CD4-positive, alpha-beta T cell treated with Interleukin-17A for 1 hour (primary cell): ENCODE measurements at places on chromosomes 3 and 15.

DNA sequence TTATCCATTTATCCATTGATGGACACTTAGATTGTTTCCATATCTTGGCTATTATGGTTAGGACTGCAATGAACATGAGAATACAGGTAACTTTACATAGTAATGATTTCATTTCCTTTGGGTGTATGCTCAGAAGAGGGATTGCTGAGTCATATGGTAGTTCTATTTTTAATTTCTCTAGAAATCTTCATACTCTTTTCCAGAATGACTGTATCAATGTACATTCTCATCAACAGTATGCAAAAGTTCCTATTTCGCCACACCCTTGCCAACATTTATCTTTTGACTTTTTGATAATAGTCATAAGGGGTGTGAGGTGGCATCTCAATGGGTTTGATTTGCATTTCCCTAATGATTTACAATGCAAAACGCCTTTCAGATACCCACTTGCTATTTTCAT, 6.2 kb upstream of the NIPA1 start:
- no peak for DNase-seq

GRCh38 chr3:13470894-13471574, 9.1 kb upstream of the HDAC11 start:
- no peak for DNase-seq

GRCh38 chr15:56036546-56037067, 43.2 kb upstream of the NEDD4 start:
- DNase-seq, result no peak

DNA sequence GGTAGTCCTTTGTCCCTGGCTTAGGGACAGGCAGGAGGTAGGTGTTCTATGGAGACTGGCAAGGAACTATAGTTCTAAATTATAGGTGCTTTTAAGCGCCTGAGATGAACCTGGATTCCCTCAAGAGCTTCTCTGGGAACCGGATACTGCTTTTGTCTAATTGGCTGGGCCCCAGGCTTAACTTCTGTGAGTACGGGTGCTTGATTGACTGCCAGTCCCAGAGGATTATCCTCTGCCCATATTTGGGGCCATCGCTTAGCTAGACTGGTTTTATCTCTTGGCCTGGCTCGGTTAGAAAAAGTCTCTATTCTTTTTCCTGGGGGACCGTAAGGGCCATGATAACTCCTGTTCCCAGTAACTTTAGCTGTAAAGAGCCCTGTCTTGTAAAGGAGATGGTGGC, 339.1 kb downstream of the KCNH8 start:
- DNase-seq, result no peak

DNA sequence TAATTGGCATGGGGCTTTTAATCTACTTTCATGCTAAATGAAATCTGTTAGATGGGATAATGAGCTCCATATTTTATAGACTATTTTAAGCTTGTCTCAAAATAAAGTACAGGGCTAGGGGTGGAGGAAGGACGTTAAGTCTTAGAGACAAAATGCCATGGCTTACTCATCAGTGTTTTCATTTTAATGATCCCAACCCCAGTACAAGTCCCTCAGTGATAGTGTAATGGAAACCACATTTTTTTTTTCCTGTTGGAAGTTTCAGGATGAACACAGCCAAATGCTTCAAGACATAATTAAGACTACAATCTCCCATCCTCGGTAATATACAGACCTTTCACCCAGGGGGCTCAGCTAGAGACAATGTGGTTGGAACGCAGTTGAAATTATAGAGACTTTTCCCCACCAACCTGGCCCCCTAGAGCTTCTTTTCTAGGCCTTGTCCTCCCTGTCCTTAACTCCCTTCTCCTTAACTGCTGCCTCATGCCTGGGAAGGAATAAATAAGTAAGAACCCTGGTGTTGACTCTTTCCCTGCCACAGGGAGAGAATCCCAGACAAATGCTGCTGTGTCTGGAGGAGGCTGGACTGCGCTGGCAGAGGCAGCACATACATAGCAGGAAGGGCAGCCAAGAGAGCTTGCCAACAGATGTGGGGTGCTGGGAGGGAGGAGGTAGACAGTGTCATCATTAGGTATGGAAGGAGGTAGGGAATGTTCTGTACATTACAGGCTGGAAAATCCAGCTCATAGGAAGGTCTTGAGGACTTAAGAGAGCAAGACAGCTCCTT, 115.4 kb upstream of the ROPN1 start:
- no peak for DNase-seq

DNA sequence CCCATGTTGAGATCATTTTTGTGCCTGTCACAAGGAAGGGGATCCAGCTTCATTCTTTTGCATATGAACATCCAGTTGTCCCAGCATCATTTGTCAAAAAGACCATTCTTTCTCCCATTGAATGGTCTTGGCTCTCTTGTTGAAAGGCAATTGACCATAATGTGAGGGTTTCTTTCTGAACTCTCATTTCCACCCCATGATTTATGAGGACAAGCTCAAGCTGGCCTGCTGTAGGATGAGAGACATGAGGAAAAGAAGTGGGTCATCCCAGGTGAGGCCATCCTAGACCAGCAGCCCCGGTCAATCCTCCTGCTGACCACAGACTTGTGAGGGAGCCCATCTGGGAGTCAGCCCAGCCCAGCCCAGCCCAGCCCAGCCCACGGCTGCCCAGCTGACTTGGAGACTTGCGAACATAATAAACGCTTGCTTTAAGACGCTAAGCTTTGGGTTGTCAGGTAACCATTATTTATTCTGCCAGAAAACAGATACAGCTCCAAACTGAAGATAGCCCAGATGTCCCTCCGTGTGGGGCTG, 69.0 kb downstream of the LINGO1 start:
- no peak for DNase-seq

- no peak for DNase-seq
These were observed 332.7 kb downstream of the PDCD6IP start for GRCh38 chr3:34131091-34131490.

DNA sequence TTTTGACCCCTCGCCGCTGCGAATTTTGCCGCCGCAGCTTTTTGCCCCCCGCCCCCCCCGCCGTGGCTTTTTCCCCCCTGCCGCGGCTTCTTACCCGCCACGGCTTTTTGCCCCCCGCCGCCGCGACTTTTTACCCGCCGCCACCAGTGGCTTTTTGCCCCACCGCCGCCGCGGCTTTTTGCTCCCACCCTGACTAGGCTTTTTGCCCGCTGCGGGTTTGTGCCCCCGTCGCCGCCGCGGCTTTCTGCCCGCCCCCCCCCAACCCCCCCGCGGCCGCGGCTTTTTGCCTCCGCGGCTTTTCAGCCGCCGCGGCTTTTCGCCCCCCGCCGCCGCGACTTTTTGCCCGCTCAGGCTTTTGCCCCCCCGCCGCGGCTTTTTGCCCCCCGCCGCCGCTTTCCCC, 598.1 kb downstream of the GOLGA6L6 start:
- no peak for DNase-seq

DNA sequence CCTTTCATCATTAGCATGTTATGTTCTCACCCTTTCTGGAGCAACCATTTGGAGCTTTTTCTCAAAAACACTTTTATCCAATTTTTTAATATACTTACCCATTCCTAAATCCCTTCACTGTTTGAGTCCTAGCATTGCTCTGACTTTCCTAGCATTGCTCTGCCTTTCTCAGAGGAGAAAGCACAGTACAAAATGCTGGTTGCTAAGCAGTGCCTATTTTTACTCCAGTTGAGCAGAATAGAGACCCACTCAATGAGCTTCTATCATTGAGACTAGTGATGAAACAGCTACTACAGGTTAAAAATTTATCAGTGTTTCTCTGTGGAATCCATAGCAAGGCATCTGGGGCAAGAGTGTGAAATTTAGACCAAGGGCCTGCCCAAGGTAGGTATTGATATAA, 21.8 kb upstream of the IL1RAP start:
- DNase-seq, result no peak

DNA sequence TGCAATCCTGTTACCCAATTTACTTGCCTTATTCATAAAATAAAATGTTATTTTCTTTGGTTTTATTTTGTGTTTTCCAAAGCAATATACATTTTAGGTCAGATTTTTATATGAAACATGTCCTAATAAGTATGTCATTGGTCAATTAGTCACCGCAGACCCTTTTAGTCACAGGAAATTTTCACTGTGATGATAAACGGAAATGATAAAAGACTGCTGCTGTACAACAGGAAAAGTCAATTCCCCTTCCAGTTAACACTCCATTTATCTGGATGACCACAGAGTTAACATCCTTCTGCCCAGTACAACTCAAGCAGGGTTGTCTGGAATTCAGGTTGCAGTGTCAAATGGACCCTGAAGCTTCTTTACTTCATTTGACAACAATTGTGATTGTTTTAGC, 175.2 kb downstream of the LSAMP start:
- no peak for DNase-seq

GRCh38 chr15:57676585-57676984, 29.9 kb upstream of the POLR2M start:
- no peak for DNase-seq

DNA sequence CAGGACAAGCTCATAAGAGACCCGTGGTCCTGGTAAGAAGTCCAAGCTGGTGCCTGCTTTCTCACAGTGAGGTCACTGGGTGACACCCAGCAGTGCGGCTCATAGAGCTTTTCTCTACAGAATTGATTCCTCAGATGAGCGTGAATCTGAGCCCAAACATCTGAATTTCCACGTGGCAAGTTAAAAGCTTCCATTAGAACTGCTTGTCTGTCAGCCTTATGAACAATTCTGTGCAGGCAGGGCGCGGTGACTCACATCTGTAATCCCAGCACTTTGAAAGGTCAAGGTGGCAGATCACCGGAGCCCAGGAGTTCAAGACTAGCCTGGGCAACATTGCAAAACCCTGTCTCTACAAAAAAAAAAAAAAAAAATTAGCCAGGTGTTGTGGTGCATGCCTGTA, 113.1 kb upstream of the ABHD17C start:
- DNase-seq, result no peak

- DNase-seq, result no peak
These were observed 107.0 kb upstream of the RPL32 start for GRCh38 chr3:12948371-12948770.

DNA sequence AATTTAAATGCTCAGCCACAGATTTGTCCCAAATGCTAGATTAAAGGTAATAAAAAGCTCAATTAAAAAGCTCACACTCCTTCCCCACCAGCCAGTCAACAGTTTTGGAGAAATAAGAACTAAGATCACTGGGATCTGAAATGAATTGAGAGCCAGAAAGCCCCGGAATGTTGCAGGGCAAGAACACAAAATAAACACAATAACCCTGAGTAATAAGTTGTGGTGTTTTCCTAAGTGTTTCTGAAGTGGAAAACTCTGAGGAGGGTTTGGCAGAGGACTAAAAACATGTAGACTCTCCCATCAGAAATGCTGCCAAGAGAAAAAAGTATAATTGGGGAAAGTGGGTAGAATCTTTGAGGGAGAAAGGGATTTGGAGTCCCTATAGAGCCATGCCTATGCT, 127.8 kb downstream of the ABI3BP start:
- no peak for DNase-seq

- no peak for DNase-seq
These were observed 16.3 kb upstream of the ERC2 start for GRCh38 chr3:56484525-56485032.

DNA sequence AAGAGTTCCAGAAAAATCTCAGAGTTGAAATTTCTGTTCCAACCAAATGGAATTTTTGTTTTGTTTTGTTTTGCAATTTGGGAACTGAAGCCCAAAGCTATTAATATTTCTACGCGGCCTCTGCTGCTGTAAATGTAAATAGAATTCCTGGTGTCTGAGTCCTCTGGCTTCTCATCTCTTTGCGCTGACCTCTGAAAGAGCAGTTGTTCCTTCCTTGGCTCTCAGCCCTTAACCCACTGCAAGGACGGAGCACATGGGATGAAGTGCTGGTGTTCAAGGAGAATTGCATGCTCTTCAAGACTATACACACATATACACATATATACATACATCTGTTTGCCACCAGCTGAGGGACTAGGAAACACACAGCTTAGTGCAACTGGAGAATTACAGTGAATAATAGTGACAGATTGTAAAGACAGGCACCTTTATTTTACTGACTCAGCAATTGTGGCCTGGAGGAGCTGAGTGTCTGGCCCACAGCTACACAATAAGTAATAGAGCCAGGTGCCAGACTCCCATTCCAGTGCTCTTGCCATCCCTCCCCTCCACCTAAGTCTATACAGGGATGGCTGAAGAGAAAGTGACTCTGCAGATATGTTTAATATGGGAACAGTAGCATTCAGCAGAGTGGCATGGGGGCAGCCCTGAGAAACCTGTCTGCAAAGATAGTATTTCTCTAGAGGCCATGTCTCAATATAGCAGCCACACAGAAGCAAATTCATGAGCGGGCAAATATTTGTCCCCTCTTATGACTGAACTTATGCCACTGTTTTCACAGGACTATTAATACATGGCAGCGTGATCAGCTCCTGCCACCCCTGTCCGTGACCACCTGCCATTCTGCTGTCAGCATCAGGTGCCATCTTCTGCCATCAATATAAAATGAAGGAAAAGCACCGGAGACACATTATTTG, 42.3 kb downstream of the NEK10 start:
- DNase-seq, result no peak

DNA sequence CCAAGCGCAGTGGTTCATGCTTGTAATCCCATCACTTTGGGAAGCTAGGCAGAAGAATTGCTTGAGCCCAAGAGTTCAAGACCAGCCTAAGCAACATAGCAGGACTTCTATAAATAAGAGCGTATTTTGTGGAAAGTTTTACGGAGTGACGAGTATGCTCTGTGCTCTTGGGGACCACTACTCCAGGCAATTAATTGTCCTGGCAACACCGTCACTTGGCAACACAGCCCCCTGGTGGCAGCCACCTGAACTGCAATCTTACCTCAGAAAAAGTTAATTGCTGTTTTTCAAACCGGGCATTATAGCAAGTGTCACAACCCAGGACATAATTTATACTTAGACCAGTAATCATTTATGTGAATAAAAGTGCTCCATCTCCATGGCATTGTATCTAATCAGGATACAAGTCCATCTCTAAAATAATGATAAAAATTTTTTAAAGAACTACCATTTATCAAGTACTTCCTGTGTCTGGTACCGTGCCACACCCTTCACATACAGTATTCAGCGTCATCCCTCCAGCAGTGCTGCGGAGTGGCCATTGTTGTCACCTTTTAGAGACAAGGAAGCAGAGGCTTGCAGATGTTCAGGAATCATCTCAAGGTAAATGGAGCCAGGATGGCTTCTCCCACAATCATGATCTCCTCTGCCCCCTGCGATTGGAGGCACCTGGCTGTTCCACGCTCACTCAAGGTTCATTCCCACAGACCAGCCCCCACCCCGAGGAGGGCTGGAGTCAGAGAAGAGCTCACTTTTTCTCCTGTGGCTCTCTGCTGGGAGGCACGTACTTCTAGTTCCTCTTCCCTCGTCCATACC, 34.5 kb downstream of the PLA2G4D start:
- peak; percentile 70 for DNase-seq

- no peak for DNase-seq
These were observed 55.6 kb upstream of the C15orf61 start for GRCh38 chr15:67465196-67465952.

- no peak for DNase-seq
These were observed 294.2 kb upstream of the THBS1 start for GRCh38 chr15:39286706-39287105.

GRCh38 chr15:62126364-62126763, 38.7 kb downstream of the C2CD4B start:
- DNase-seq, result no peak

DNA sequence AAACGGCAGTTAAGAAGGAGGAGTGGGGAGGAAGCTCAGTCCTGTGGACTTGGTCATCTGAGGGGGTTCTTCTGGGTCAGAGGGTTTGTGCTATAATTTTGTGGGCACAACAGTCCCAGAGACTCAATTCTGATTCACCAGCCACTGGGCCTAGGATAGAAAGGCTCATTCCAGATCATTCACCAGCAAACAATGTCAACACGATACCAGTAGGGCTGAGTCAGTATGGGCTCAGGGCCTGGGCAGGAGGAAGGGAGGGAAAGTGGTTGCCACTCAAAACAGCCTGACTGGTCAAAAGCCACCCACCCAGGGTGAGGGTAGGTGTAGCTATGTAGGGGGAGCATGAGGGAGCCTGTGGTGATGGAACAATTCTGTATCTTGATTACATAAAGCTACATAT, 86.9 kb upstream of the MEX3B start:
- no peak for DNase-seq
